ENCODE measurements at places on chromosomes 13 and 19.

GRCh38 chr13:46010148-46010547 lies 42.4 kb downstream of the ZC3H13 start:
- no peak for DNase-seq

DNA sequence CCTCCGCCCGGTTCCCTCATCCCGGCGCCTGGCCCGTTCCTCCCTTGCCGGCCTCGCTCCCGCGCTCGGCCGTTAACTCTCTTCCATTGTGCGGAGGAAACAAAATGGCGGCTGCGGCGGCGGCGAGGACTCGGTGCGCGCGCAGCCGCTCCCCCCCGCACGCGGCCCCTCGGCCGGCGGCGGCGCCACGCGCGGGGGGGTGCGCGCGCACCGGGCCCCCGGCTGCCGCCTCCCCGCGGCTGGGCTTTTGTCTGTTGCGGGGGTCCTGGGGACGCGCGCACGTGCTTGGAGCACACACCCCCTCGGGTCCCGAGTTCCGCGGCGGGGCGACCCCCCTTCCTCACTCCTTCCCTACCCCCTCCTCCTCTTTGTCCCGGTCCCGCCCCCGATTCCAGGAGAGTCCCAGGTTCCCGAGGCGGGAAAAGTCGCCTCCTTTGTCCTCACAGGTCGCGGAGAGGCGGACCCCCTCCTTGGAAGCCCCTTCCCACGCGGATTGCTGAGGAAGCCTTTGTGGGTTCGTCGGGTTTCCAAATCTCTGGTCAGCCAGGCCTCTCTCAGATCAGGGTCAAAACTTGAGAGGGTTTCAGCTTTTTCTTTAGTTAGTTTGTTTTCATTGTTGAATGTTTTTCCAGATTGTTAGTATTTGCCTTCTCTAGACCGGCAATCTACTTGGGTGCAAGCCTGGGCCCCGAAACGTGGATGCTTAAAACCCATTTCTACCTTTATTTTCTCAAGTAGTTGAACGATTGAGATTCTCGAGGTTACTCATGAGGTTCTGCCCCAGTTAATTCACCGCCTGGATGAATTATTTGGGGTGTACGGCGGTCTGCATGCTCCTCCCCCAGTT lies 687 bp downstream of the ILF3 start:
- peak; percentile 40 for DNase-seq

DNA sequence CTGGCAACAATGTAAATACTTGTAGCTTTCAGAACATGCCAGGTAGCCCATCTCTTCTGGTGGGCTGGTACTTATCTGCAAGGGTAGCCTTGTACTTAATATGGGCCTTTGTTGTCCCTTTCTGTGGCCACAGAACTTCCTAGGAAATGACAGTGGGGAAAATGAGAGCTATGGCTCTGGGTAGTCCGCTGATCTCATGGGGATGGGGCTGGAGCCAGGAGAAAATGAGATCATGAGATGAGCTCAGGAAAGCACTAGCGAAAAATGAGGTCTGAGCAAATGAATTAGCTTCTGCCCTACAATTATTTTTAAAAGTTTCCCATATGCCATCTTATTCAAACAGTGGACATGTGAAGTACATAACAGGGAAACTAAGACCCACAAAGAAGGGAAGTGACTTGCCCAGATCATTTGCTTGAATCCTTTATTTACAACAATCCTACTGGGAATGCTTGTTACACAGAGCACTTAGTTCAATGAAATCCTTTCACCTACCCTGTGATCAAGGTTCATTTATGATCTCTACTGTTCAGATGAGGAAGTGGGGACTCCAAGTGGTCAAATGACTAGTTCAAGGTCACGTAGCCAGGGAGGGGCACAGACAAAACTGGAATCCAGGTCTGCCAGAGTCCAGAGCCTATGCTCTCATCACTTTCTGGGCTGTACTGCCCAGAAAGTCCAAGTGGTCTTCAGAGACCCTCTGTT lies 87.1 kb downstream of the PTPRS start:
- DNase-seq: no peak

DNA sequence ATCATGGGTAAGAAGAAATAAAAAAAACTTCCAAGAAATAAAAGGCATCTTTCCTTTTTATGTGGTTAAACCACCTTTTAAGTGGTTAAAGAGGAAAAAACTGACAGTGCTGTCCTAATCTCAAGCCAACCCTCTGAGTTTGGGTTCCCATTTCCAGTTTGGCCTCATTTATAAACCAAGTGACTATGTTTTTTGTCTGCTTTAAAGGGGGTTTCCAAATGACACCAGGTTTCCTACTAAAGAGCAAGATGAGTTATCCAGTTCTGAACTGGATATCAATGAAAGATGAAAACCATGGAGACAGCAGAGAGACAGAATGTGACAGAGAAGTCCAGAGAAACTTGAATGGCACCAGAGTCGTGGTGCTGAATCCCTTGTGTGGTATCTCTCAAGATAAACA lies 251.5 kb downstream of the ABCC4 start:
- DNase-seq: no peak

- no peak for DNase-seq
Measured at GRCh38 chr13:112638919-112639318, 50.9 kb upstream of the ATP11A start.

- no peak for DNase-seq
Measured at GRCh38 chr19:50460161-50460765, 16.0 kb upstream of the EMC10 start.

- no peak for DNase-seq
Measured at GRCh38 chr19:38556521-38557174, 61.1 kb downstream of the MAP4K1 start.

GRCh38 chr13:102799426-102800144 lies 666 bp downstream of the BIVM start:
- DNase-seq: peak; percentile 40

DNA sequence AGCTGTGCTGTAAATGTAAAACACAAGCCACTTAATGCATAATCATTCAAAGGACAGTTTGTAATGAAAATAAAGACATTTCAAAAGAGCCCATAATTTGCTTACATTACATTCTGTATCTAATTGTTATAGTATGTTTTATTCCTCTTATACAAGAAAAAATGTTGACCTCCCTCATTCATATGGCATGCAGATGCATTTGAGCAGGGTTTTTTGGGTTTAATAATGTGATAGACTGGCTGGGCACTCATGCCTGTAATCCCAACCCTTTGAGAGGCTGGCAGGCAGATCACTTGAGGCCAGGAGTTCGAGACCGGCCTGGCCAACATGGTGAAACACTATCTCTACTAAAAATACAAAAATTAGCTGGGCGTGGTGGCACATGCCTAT lies 11.6 kb upstream of the ARL11 start:
- DNase-seq: no peak

DNA sequence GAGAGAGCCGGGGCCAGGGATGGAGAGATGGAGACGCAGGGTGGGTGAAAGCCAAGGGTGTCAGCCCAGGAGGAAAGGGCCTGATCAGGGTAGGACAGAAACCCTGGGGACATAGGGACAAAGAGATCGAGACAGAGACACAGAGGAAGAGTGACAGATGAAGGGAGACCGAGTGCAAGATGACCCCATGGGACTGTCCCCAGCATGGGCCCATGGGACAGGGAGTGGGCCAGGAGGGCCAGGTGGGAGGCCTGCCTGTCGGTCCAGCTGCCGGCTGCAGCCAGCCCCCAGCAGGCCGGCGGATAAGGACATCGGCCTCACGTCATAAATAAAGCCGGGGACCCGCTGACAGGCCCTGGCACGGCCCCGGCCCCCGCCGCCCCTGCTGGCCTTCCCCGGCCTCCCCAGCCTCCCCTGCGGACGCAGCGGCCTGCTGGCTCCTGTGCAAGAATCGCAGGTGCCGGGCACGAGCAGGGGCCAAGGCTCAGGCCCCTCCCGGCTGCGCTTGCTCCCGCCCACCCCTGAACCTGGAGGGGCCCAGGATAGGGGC lies 6.3 kb downstream of the REX1BD start:
- DNase-seq: no peak

DNA sequence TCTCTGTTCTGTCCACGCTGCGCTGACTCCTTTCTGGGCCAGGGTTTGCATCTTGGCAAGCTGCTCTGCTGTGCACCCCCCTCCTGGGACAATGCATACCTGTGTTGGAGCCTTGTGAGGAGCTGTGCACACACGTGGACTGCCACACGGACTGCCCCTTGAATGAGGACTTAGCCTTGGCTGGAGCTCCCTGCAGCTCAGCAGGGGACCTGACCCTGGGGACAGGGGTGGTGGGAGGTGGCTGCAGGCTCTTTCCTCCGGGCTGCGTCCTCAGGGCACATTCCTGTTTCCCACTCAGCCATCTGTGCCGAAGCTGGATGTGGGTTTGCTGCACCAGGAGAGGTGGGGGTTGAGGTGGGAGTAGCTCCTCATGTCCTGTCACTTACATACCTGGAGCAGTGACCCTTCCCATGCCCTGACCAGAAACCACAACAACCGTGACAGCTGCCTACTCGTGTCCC lies 8.2 kb downstream of the RAB11B start:
- no peak for DNase-seq

DNA sequence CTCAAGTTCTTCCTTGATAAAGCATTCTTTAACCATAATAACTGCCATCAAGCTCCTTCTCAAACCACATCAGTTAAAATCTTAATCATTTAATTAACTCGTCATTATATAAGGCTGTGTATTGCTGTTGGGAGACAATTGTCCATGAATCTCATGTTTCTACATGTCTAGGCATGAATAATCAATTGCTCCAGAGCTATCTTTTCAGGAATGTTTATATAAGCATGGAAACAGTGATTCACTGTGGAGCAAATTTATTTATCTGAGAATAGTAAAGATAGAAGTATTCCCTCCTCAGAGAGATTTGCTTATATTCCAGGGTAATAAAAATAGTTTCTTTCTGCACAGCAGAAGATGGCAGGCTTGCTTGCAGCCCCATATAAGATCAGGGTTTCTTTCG lies 71.1 kb downstream of the CBY2 start:
- DNase-seq: no peak

DNA sequence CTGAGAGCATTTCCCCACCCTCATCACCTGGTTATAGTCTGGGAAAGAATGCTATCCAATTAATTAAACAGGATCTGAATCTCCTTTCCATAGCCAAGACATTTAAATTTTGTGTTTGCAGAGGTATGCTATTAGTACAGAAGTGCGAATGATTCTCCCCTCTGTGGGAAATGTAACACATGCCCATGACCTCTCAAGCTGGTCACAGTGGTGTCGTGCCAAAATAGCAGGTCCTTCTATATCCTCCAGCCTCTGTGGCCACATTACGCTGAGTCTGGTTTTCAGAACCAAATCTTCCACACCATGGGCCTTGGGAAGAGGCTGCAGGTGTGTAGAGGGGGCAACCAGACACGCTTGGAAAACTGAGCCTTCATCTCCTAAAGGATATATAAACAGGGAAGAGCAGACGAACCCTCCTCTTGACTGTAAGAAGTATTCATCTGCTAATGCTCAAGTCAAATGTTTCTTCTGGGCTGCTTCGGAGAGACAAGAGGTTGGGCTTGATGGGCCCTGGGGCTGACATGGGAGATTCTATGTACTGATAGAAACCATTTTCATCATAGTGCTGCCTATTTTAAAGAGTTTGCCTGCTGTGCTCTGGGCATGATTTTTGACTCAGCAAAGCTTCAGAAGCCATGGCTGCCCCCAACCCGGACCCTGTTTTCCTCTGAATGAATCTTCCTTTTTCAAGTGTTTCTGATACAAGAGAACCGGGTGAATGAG lies 197.6 kb downstream of the DNAJC15 start:
- no peak for DNase-seq

GRCh38 chr19:12448808-12449207 lies 8.0 kb upstream of the ZNF443 start:
- no peak for DNase-seq

GRCh38 chr19:3245050-3245449 lies 20.6 kb downstream of the CELF5 start:
- DNase-seq: no peak

GRCh38 chr19:35509861-35510625 lies 3.4 kb downstream of the DMKN start:
- peak; percentile 68 for DNase-seq

DNA sequence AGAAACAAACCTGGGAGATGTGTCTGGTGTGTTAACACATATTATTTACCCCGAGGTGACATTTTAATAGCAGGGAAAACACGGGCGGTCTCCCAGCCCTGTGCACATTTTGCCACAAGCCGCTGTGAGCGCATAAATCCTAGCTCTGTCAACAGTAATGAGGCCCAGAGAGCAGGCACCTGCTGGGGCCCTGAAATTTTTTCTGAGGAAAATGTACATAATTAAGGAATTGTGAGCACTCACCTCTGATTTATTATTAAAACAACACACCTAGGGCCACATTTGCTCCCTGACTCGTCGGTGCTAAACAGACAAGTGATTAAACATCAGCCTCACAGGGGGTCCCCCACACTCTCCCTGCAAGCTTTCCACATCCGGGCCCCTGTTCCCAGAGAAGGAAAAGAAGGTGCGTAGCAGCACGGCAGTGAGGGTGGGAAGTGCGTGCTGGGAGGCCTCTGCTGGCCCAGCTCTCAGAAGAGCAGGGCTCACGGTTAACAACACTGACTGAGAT lies 616.3 kb downstream of the UQCRFS1 start:
- DNase-seq: no peak

DNA sequence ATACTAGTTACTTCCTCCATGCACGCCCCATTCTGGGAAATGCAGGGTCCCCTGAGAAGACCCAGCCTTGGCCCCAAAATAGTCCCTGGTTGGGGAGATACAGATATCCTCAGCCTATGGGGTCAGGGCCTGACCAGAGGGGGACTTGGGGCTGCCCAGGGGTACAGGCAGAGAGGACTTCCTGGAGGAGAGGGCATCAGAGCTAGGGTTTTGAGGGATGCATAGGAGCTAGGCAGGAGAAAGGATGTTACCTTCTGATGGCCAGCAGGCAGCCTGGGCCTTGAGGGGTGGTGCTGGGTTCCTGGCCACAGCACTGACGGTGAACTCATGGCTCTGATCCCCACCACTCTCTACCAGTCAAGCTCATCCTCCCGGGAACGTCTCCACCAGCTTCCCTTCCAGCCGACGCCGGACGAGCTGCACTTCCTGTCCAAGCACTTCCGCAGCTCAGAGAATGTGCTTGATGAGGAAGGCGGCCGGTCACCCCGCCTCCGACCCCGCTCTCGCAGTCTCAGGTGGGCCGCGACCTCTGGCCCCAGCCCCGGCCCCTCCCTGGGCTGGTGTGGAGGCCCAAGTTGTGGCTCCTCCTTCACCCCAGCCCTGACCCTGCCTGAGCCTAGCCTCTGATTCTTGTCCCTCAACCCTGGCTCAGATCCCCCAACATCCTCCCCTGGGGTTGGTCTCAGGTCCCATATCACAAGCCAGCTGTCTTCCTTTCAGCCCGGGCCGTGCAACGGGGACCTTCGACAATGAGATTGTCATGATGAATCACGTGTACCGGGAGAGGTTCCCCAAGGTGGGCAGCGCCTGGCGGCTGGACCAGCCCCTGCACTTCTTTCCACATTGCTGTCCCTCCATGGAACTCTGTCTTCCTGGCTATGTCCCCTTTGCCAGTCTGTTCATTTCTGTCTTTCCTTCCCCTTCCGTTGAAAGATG lies 25.6 kb downstream of the MAST3 start:
- no peak for DNase-seq

DNA sequence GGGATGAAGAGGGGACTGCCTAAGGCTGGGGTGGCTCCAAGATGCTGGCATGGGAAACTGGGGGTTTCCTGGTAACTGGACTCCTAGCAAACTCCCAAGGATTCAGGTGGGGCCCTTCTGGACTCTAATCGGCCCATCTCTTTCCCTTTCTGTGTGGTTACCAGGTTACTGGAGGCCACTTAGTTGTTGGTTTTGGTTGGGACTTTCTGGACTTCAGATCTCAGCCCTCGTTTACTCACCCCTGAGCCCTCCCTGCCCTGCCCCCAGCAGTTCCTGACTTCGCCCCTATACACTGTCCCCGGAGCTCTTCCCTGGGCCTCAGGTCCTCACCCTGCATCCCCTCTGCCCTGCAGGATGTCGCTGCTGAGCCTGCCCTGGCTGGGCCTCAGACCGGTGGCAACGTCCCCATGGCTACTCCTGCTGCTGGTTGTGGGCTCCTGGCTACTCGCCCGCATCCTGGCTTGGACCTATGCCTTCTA lies 328 bp downstream of the CYP4F12 start:
- DNase-seq: no peak

Measured in activated CD8-positive, alpha-beta memory T cell treated with anti-CD3 and anti-CD28 coated beads for 48 hours (primary cell).